ENCODE measurements at places on chromosomes 12 and 14.
A peak's percentile ranks its signal among the peaks of the same experiment; 100 is the strongest.

DNA sequence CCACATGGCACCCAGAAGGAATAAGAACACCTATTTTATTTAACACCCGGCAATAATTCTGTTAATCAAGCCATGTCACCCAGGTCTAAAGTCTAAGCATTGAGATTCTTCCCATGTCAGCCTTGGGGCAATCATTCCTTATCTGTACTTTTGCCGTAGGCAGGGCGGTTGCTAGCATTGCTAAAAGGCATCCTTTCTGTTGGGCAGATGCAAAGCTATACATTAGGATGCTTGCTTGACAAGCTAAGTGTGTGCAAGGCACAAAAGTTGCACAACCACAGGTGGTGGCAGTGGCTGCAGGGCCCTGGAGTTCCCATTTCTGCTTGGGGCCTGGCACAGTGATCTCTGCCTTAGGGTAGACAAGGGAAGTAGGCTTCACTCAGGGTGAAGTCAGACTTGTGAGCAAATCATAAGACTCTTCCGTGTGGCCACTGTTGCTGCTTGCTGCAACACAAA, 12.5 kb upstream of the GALNT6 start:
- no peak for DNase-seq

DNA sequence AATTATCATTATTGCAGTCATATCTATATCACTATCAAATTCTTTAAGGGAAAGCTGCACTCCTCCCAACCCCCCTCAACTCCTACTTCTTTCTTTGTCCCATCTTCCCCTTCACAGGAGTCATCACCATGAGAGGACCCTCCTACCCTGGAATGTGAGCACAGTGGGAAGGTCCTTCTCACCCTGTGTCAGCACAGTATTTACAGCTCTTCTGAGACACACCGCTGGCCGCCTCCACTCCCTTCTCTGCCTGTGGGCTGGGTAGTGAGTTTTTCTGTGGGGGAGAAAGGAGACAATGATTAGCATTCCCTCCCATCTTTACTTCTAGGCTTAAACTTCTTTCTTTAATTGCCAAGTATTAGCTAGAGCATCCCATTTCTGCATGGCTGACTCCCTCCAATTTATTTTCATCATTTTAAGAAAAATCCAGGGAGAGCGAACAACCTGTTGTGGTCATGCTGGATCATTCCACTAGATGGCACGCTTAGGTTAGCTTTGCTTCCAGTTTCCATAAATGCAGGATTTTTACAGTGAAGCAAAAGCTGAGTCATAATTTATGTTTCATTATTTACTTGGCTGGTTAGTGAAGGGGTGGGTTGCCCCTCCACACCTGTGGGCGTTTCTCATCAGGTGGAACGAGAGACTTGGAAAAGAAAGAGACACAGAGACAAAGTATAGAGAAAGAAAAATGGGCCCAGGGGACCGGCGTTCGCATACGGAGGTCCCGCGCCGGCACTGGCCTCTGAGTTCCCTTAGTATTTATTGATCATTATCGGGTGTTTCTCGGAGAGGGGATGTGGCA, 188.5 kb downstream of the ALX1 start:
- DNase-seq, result peak; percentile 90

- no peak for DNase-seq
These were observed 47.4 kb downstream of the SUSD6 start for GRCh38 chr14:69658664-69659261.

- no peak for DNase-seq
These were observed 104.7 kb downstream of the ST8SIA1 start for GRCh38 chr12:22229652-22230279.

DNA sequence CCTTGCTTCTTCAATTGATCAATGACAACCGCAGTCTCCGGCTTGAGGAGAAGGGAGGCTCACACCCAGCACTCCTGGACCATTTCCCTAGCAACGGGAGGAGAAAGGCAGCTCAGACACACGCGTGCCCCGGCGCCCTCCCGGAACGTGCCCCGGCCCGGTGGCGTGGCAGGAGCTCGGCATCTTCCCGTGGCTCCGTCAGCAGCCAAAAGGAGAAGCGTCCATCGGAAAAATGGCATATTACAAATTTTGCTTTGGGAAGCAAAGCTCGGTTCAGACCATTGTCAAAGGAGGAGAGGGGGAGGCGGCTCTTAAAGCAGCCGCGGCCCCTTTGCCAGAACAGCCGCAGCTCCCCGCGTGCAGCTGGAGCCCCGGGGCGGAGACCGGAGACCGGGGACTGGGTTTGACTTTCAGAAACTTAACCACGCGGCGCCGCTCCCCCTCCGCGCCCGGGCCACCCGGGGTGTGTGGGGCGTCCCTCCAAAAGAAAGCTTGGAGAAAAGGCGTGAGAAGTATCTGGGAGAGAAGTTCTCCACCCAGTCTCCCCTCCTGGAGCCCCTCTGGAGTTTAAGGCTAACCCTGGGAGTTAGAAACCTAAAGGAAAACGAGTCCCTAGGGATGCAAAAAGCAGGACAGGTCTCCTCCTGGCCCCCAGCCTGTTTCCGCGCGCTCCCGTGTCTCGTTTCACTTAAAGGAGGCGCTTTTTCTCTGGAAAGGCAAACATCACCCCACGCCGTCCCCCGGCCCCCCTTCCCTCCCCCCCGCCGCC, 545 bp downstream of the PPFIA2 start:
- DNase-seq, result peak; percentile 80

- DNase-seq, result peak; percentile 20
These were observed 39.7 kb downstream of the CPSF6 start for GRCh38 chr12:69278814-69279782.

GRCh38 chr12:113194971-113195391, 9.5 kb downstream of the RITA1 start:
- DNase-seq, result no peak

DNA sequence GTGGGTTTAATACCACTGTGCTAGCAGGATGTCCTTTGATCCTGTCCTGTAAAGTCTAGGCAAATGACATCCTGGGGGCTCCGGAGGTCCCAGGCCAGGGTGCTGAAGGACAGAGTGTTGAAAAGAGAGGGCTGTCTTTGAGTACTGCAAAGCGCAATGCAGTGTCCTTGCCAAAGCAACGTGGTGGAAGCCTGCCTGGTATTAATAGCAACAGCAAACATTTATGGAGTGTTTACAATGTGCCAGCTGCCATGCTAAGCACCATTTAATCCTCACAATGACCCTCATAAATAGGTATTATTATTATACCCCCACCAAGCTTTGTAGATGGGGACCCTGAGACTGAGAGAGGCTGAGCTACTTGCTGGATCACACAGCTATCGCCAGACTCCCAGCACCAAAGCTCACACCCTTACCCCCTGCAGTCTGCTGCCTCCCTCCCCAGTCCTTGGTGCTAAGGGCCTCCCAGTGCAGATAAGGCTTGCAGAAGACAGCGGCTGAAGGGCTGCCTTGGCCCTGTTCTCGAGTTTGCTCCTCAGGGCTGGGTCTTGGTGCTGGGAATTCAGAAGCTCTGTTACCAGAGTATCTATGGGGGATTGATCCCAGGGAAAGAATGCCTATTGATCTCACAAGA, 427.7 kb downstream of the FUT8 start:
- DNase-seq, result peak; percentile 75

DNA sequence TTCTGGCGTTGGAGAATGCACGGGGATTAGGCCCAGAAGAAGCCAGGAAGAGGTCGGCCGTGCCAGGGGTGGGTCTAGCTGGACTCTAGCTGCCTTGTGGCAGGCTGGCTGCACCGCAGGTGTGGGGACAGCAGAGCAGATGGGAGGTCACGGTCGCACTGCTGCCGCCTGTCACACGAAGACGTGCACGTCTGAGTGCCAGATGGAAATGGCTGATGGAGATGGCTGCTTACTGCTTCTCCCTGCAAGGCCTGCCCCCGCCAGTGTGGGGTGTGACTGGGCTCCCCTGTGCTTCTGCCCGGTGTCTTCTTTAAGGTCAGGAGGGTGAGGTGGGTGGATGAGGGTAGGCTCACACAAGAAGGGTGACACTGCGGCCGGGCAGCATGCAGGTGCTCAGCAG, 79.0 kb downstream of the MOK start:
- DNase-seq, result no peak

- peak; percentile 69 for DNase-seq
These were observed 713 bp upstream of the FBXL14 start for GRCh38 chr12:1595026-1595561.

GRCh38 chr14:80615831-80616230, 325.7 kb downstream of the CEP128 start:
- no peak for DNase-seq

- peak; percentile 24 for DNase-seq
These were observed at the start of gene CLEC14A for GRCh38 chr14:38255673-38256532. Gene CLEC14A (minus strand): TSS chr14:38256093. CDS start chr14:38256022, 71 bp downstream.
